Lung (tissue), 17 donors: ENCODE measurements at places on chromosomes 7 and 10. TPM values are rescaled to one million over a fixed set of nuclear protein-coding genes. Genes with fewer than 3 reads are reported as not detected.
A peak's percentile ranks its signal among the peaks of the same experiment; 100 is the strongest.

DNA sequence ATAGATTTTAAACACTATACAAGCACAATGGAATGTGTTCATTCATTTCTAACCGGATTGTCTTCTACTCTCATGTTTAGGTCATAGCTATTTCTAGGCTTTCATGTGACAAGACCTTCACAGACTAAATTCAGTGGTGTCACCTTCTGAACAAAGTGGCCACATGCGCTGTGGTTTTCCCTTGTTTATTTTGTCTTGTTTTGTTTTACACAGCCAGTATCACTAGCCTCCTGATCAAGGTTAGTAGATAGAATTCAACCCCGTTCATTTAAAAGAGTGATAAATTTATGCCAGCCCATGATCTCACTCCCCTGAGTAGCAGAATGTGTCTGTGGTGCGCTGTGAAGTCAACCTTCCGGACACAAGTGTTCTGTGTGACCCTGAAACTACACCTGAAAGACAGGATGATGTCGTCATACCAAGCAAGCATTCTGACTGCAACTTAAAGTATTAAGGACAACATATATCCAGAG lies 209.1 kb downstream of the CREB5 start:
- peak overlapping the region; percentile 87 for H3K27ac ChIP-seq
- no peaks in the 10 kb centered on the region for H3K27me3 ChIP-seq
- DNase-seq: no peak
- H3K4me3 ChIP-seq: no peak overlapping the region

The SYNPO2L gene
- 0.21 TPM for total RNA-seq

The HOXA10 gene
- total RNA-seq: 0.21 TPM

The EPDR1 gene
- 93.2 TPM for total RNA-seq

DNA sequence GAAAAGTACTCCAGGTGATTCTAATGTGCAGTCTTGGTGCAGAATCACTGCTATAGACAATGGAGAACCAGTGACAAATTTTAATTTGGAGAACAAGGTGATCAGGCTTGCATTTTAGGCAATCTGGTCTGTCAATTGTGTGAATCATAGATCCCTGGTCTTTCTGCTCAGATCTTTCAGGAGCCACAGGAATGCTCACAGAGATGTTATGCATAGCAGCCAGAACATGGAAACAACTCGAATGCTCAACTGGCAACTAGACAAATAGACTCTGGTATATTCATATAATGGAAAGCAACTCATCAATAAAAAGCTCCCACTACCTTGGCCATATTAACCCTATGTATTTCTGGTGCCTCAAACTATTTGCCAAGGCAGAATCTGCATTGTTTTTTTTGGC lies 209.1 kb downstream of the PHF14 start:
- no peaks in the 10 kb centered on the region for H3K36me3 ChIP-seq
- no peak overlapping the region for H3K27ac ChIP-seq
- no peak overlapping the region for H3K4me3 ChIP-seq
- no peaks in the 10 kb centered on the region for H3K27me3 ChIP-seq

GRCh38 chr10:126372396-126372795 lies 15.9 kb downstream of the ADAM12 start:
- H3K4me3 ChIP-seq: no peak overlapping the region
- DNase-seq: peak; percentile 21
- H3K4me1 ChIP-seq: peaks cover 30% of the 10 kb centered on the region
- no peaks in the 10 kb centered on the region for H3K36me3 ChIP-seq
- no peak overlapping the region for H3K27ac ChIP-seq
- H3K27me3 ChIP-seq: no peaks in the 10 kb centered on the region

The TMEM273 gene
- total RNA-seq: 22.7 TPM

DNA sequence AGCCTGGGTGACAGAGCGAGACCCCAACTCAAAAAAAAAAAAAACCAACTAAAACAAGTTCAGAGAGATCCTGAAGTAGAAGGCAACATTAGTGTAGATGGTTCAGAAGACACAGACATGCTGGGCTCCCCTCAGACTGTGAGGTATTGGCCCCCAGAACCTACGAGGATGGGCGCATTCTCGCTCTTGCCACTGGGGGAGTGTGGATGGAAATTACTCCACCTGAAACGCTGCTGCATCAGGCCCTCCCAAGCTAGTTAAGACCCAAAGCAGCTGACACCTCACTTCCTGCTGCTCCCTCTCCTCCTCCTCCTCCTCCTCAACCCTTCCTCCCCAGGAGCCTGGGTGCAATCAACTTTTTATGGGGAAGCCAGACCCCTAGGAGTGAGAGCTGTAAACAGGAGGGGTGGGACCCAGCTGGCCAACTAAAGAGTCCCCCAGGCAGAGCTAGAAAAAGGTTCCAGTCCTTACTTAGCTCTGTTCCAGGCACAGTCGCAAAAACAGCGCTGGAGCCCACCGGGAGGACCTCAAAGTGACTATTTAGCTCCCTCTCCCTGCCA lies 7.4 kb downstream of the SH3PXD2A start:
- H3K4me1 ChIP-seq: peaks cover 35% of the 10 kb centered on the region
- H3K4me3 ChIP-seq: no peak overlapping the region
- H3K27ac ChIP-seq: no peak overlapping the region
- DNase-seq: no peak

The HOXA7 gene
- 2.2 TPM for total RNA-seq

DNA sequence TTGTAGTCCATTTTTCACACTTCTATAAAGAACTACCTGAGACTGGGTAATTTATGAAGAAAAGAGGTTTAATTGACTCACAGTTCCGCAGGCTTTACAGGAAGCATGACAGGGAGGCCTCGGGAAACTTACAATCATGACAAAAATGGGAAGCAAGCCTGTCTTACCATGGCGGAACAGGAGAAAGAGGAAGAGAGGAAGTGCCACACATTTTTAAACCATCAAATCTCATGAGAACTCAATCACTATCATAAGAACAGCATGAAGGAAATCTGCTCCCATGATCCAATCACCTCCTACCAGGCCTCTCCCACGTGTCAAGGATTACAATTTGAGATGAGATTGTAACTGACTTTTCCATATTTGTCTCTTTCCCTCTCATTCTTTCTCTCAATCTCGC lies 9.3 kb upstream of the PNPLA8 start:
- H3K27me3 ChIP-seq: no peaks in the 10 kb centered on the region
- no peaks in the 10 kb centered on the region for H3K36me3 ChIP-seq
- DNase-seq: no peak

DNA sequence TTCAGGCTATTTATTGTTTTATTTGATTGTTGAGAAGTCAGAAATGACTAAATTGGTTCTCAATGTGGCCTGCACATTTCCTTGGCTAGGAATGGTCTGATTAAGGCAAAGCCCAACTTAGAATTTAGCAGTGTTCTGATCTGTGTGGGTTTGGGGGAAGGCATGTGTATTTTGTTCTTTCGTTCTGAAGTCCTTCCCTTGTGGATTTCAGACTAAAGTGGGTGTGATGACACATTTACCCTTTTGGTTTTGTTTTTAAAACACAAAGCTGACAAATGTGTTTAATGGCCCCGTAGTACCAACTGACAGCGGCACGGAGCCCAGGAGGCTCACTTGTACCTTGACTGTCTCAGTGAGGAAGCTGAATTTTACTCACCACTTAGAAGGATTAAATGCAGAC lies 452.3 kb upstream of the GALNT17 start:
- H3K36me3 ChIP-seq: no peaks in the 10 kb centered on the region
- H3K27ac ChIP-seq: no peak overlapping the region
- no peak overlapping the region for H3K4me3 ChIP-seq
- DNase-seq: no peak

GRCh38 chr7:50333221-50333651 lies 28.7 kb downstream of the IKZF1 start:
- no peaks in the 10 kb centered on the region for H3K4me1 ChIP-seq
- peak; percentile 22 for DNase-seq
- no peaks in the 10 kb centered on the region for H3K27me3 ChIP-seq
- no peak overlapping the region for H3K27ac ChIP-seq
- no peak overlapping the region for H3K4me3 ChIP-seq

DNA sequence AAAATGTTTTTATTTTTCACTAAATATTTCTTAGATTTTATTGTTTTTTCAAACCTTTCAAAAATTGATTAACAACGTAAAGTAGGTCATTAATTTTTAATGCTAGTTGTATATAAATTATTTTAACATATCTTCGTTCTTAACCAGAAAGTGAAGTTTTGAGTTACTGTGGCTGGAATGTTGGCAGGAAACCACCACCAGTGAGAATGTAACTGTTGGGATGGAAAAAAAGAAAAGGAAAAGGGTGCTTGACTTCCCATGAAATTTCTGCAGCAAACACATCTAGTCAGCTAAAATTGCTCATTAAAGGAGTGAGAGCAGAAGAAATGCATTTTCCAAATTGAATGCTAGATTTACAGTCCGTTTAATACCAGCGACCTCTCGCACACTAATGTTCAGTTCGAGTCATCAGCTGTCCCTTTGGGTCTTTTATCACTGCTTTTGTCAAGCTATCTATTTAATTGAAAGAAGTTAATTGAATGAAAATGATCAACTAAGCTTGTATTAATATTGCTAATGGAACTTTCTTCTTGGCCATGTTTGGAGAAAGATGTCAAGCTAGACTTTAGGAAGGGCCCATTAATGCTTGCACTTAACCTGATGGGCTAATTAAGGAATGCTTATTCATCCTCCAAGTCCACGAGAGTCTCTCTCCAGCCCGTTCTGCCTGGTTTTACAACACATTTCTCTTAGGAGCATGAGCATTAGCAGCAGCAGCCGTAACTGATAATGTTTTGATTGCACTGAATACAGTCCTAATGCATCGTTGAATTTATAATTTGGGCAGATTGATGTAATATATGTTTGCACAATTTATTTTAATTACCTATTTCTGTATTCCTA lies 70.1 kb downstream of the UBE3C start:
- no peak overlapping the region for H3K4me3 ChIP-seq
- DNase-seq: no peak
- H3K27me3 ChIP-seq: no peaks in the 10 kb centered on the region
- no peak overlapping the region for H3K27ac ChIP-seq
- H3K4me1 ChIP-seq: peaks cover 3% of the 10 kb centered on the region

GRCh38 chr10:61164458-61165160 lies 220.6 kb upstream of the RHOBTB1 start:
- H3K36me3 ChIP-seq: no peaks in the 10 kb centered on the region
- H3K27ac ChIP-seq: peak overlapping the region; percentile 45
- H3K4me3 ChIP-seq: no peak overlapping the region
- DNase-seq: no peak
- no peaks in the 10 kb centered on the region for H3K27me3 ChIP-seq
- H3K4me1 ChIP-seq: peaks cover 7% of the 10 kb centered on the region

- no peaks in the 10 kb centered on the region for H3K27me3 ChIP-seq
- DNase-seq: peak; percentile 74
- no peak overlapping the region for H3K27ac ChIP-seq
Measured at GRCh38 chr7:151003572-151003971, 12.8 kb downstream of the NOS3 start.

DNA sequence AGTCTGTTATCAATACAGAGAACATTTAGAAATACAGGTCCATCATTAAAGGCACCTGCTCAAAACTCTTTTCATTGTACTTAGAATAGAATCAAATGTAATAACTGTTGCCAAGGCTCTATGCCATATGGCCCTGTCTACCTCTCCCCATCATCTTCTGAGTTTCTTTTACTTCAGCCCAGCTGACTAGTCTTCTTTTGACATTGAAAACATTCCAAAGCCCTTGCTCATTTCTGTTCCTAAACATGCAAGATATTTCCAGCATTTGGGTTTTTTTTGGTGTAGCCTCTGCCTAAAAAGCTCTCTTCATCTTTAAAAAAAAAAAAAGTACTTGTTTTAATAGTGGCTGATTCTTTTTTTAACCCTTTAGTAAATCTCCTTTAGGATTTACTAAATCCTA lies 165.5 kb upstream of the SMIM30 start:
- H3K4me1 ChIP-seq: no peaks in the 10 kb centered on the region
- no peaks in the 10 kb centered on the region for H3K36me3 ChIP-seq
- no peak overlapping the region for H3K4me3 ChIP-seq
- no peak overlapping the region for H3K27ac ChIP-seq
- no peaks in the 10 kb centered on the region for H3K27me3 ChIP-seq
- DNase-seq: no peak

- no peaks in the 10 kb centered on the region for H3K36me3 ChIP-seq
- no peak overlapping the region for H3K27ac ChIP-seq
- H3K27me3 ChIP-seq: no peaks in the 10 kb centered on the region
- H3K4me3 ChIP-seq: no peak overlapping the region
- no peak for DNase-seq
Measured at GRCh38 chr7:1781369-1781768, 111.3 kb downstream of the ELFN1 start.

The VPS26A gene
- 62.5 TPM for total RNA-seq

- H3K27ac ChIP-seq: no peak overlapping the region
- H3K4me3 ChIP-seq: no peak overlapping the region
- DNase-seq: no peak
- H3K4me1 ChIP-seq: no peaks in the 10 kb centered on the region
- H3K36me3 ChIP-seq: no peaks in the 10 kb centered on the region
- peaks cover 9% of the 10 kb centered on the region for H3K27me3 ChIP-seq
Measured at GRCh38 chr7:2482725-2483451, 6.7 kb upstream of the GRIFIN start.

The HKDC1 gene
- 1.5 TPM for total RNA-seq

The MMP21 gene
- 0.46 TPM for total RNA-seq

DNA sequence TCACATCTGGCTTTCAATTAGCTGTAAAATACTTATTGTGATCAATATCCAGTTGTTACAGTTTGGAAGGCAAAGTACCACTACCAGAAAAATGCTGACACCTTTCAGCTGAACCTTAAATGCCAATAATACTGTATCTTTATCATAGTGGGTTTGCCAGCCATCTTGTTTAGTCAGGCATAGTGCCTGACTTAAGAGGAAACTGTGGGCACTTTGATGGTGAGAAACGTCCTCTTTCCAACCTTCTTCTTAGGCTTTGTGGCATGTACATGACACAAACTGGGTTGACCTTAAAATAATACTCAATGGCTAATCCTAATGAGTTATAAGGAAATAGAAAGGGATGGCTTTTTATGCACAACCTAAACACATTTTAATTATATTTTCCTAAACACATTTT lies 52.3 kb upstream of the PRR15 start:
- H3K36me3 ChIP-seq: peaks cover 8% of the 10 kb centered on the region
- H3K27ac ChIP-seq: no peak overlapping the region
- no peaks in the 10 kb centered on the region for H3K27me3 ChIP-seq
- DNase-seq: no peak
- no peak overlapping the region for H3K4me3 ChIP-seq
- peaks cover 1% of the 10 kb centered on the region for H3K4me1 ChIP-seq

The PAXIP1 gene
- total RNA-seq: 9.8 TPM

DNA sequence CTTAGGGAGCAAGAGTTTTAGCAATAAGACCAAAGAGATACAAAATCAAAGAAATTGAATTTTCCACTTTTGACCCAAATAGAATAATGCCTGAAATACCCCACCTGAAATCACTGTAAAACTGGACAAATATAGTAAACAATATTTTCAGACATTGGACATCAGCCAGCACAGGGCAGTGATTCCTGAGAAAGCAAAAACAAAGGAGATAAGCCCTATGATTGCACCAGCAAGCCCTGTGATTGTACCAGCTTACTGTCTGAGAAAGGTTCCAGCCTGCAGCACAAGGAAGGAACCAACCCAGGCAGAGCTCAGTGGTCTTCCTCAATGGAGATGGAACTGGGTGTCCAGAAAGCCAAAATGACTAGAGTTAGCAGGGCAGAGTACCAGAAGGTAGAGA lies 10.3 kb downstream of the TMEM106B start:
- no peak overlapping the region for H3K27ac ChIP-seq
- no peak overlapping the region for H3K4me3 ChIP-seq
- H3K36me3 ChIP-seq: peaks cover 3% of the 10 kb centered on the region
- no peaks in the 10 kb centered on the region for H3K27me3 ChIP-seq
